Foreskin fibroblast (primary cell): ENCODE measurements at places on chromosomes 13 and 19.

DNA sequence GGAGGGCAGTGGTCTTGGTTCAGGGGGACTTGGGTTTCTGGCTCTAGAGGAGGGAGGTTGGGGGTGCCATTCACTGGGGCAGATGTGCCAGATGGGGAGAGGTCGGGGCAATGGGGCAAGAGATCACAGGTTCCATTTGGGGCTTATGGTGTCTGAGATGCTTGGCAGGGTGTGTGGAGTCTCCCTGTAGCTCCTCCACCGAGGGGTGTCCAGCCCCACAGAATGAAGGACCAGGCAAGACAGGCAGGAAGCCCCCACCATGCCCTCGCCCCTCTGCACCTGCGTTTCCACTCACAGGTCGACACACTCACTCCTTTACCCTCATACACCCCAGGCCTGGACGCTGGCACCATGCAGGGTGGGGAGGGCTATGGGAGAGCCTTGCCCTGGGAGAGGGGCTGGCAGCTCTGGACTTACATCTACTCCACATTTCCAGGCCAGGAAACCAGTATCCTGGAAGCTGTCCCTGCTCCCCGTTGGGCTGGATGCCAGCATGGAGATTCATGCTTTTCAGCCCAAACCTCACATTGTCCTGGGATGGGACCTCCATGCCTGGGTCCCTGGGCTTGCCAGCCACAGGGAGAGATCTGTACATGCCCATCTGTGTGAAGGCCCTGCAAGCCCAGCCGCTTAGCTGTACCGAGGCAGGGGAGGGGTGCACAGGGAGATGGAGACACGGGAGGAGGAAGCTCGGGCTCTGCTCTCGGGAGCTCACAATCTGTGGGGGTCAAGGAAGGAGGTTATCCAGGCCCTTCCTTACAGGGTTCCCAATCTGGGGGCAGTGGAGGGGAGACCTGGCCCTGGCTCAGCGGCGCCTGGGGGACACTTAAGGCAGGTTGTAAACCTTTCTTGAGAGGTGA lies 77.1 kb downstream of the CHST8 start:
- no peak for DNase-seq

- DNase-seq, result no peak
These were observed 41.7 kb downstream of the ZNF85 start for GRCh38 chr19:20964798-20965197.

- DNase-seq, result peak; percentile 72
These were observed 181.0 kb upstream of the GPR12 start for GRCh38 chr13:26941345-26942174.

- DNase-seq, result no peak
These were observed 155.7 kb downstream of the PCDH17 start for GRCh38 chr13:57787058-57787791.

DNA sequence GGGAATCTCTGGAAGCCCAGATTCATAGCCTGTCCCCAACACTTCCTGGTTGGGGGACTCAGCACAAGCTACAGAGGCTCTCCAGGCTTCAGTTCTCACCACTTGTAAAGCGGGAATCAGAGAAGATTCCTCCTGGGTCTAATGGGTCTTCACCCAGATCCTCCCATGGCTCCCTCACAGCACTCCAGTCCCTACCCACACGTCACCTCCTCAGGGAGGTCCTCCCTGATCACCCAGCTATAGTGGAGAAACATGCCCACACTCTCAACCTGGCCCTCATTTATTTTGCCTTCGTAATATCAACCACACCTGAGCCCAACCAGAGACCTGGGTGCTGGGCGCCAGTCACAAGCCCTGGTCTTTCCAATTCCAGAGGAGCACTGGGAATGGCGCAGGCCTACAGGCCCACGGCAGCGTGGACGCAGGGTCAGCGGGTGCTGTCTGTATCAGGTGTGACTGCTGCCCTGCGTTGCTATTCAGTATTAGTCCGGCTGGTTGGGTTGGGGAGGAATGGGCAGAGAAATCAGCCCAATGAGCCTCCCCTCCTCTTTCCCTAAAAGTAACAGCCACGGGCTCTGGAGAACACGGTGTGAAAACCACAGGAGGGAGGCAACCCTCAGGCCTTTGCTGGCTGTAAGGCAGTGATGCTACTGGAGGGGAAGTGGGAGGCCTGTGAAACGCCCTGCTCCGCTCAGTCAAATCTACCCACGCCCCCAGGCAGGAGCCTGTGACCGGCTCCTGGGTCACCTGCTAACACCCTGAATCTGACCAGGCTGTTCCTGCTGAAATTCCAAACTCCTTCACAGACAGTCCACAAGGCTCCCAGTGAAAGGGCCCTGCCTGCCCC lies 5.2 kb downstream of the AKT2 start:
- no peak for DNase-seq

DNA sequence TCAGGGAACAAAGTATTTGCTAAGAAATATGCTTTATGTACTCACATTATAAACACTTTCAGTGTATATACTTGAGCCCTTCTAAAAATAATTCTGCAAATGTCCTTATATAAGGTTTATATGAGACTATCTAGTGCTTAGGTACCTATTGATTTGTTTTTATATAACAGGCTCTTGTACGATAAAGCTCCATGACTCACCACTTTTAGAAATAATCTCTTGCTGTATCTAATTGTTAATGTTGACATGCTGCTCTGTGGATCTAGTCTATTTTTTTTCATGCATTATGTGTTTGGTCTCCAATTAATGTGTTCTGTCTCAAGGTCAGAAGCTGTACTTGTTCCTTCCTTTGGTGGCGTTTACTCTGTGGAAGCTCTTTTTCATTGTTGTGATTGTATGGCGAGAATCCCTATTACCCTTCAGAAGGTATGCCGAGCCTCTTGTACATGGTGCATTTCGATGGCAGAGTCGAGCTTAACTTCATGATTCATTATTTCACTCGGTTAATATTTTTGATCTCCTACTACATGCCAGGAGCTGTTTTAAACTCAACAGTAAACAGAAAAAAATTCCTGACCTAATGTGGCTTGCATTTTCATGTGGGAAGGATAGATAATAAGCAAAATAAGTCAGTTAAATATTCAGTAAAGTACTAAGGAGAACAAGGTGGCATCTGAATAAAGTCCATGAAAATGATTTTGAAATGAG lies 361.6 kb downstream of the COG6 start:
- DNase-seq, result no peak

- DNase-seq, result peak; percentile 73
These were observed 7.4 kb upstream of the TPP2 start for GRCh38 chr13:102589301-102589822.

- no peak for DNase-seq
These were observed 56.0 kb downstream of the ZAR1L start for GRCh38 chr13:32259116-32259515.
